ENCODE measurements at places on chromosomes 5 and 9.

DNA sequence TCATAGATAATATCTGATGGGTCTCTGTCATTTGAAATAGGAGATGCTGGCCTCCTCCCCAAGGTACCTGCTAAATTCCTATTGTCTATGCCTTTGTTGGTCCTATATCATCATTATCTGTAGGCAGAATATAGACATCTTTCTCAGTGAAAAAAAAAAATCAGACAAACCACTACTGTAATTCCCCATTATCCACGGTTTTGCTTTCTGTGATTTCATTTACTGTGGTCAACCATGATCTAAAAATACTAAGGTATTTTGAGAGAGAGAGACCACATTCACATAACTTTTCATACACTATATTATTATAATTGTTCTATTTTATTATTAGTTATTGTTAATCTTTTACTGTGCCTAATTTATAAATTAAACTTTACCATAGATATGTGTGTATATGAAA, 122.5 kb downstream of the INVS start:
- no peak for DNase-seq

- no peak for DNase-seq
Observed at GRCh38 chr9:134360897-134361296, 34.6 kb downstream of the RXRA start.

DNA sequence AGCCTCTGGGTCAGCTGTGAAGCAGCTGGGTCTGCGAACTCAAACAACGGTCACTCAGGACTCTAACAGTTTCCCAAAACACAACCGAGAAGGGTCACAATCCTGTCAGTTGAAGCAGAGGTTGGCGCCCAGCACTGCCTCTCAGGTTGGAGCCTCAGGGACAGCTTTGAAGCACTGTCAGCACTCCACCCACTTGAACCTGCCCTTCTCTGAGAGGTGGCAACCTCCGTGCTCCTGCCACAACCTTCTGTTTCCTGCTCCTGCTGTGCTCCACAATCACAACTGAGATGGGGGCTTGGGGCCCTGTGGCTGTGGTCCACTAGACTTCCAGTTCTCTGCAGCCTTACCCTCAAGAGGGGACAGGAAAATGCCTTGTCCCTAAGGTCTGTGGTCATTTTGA, 21.7 kb upstream of the LCP2 start:
- DNase-seq = no peak

DNA sequence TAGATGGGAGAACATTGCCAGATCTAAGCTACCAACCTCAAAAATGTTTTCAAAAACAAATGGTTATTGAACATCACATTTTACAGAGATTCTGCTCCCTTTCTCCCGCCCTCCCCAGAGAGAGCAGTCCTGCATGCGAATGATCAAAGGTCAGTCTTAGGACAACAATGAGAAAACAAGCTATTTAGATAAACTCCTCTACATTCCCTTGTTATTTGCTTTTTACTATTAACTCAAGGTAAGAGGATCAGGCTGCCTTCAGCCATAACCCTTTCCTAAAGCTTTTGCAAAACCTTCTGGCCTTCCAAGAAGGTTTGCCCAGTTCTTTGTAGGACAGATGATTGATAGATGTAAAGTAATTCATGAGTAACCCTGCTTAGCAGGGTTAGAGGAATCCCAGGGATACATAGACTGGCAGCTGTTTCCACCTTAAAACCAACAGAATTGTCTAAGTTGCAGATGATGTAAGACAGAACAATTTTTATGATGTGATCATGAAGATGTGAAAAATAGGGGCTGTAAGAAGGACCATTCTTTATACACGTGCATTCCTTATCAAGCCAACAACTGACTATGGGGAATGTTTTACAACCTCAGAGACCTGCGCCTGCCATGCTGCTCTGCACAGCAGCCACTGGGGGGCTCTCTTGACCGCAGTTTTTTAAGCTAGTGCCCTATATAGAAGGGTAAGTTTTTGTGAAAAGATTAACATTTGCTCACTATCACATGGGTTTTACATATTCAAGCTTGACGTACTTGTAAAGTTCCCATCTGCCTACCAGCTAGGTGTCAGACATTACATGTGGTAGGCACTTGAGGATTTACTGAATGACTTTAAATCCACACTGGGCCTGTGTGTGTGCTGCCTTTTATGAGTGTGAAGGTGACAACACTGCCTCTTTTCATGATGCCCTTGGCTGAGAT, 2.3 kb upstream of the ZNF782 start:
- DNase-seq = peak; percentile 88

DNA sequence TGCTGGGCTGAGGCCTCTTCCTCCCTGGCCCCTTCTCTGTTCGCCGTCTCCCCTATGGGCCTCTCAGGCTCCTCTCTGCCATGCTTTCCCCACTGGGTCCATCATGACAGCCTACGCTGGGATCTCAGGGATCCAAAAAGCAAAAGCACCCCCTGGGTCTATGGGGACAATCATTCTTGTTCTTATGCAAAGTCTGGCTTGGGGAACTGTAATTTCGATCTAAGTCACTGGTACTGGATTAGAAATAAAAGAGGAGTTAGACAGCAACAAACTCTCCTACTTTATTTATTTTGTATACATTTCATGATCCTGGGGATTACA, 86.6 kb downstream of the SLC38A9 start:
- DNase-seq = no peak

- no peak for DNase-seq
Observed at GRCh38 chr5:57324861-57325260, 151.0 kb downstream of the GPBP1 start.

- DNase-seq = no peak
Observed at GRCh38 chr5:127609011-127609410, 39.9 kb upstream of the CTXN3 start.

- DNase-seq = no peak
Observed at GRCh38 chr9:752681-753200, 88.8 kb upstream of the DMRT1 start.

GRCh38 chr5:74095871-74096270, 469.9 kb downstream of the ARHGEF28 start:
- no peak for DNase-seq

- peak; percentile 14 for DNase-seq
Observed at GRCh38 chr5:117590944-117591343, 1016.3 kb upstream of the SEMA6A start.

- DNase-seq = no peak
Observed at GRCh38 chr9:19022206-19022605, 10.8 kb downstream of the SAXO1 start.

DNA sequence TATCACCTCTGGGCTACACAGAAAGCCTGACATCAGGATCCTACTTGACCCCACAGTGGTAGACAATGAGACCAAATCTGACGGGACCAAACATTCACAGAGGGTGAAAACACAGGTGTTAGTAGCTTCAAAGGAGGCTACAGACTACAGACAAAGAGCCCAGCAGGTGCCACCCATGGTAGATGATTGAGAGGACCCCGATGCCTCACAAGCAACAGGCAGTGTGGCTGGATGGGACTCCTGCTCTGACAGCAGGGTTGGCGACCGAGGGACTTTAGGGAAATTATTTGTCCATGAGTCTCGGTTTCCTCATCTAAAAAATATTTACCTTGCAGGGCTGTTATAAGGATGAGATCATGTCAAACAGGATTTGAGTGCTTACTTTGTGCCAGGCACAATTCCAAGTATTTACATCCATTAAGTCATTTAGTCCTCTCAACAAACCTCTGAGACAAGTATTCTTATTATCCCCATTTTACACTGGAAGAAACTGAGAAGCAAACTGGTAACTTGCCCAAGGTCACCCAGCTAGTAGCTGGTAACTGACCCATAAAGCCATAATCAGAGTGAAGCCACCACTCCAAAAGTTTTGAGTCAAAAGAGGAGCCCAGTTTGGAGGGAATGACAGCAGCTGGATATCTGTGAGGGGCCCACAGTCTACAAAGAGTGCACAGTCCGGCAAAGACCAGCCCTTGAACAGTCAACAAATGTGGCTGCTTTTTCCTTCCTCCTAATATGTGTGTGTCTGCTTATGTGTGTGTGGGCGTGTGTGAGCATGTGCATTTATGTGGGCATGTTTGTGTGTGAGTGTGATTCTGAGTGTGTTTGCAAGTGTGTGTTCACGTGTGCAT, 502.0 kb downstream of the BNC2 start:
- no peak for DNase-seq

DNA sequence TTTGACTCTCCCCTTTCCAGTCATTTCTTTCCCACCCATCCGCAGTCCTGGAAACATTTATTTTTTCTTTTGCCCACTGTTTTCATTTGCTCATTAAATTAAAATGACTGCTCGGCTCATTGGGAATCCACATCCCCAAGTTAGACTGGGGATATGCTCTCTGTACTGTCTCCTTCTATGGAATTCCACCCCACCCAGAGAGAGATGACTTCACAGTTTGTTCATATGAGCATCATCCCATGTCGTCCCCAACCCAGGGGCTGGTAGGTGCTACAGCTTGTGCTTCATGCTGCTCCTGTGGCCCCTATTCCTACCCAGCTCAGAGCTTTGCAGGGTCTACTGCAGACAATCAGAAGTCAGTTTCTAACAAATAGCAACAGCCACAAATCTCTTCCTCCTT, 16.5 kb upstream of the RARS1 start:
- no peak for DNase-seq

GRCh38 chr5:157989296-157989695, 130.4 kb upstream of the CLINT1 start:
- no peak for DNase-seq

- peak; percentile 49 for DNase-seq
Observed at GRCh38 chr5:55453211-55453610, 81.6 kb downstream of the PLPP1 start.

GRCh38 chr5:113435575-113435974, 786 bp upstream of the TSSK1B start:
- DNase-seq = no peak

DNA sequence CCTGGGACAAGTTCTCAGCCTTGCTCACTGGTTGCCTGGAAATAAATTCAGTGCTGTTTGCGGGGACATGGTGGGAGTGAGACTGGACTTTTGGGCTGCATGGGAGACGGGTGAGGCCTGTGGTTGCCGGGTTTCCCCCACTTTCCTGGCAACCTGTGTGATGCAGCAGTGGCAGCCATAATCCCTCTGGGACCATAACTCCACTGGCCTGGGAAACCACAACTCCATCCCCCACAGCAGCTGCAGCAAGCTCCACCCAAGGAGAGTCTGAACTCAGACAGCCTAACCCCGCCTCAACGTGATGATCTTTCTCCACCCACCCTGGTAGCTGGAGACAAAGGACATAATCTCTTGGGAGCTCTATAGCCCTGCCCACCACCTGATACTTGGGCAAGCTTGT, 349.9 kb downstream of the PIK3R1 start:
- no peak for DNase-seq

- DNase-seq = no peak
Observed at GRCh38 chr5:8961219-8961618, 584.7 kb downstream of the SEMA5A start.

DNA sequence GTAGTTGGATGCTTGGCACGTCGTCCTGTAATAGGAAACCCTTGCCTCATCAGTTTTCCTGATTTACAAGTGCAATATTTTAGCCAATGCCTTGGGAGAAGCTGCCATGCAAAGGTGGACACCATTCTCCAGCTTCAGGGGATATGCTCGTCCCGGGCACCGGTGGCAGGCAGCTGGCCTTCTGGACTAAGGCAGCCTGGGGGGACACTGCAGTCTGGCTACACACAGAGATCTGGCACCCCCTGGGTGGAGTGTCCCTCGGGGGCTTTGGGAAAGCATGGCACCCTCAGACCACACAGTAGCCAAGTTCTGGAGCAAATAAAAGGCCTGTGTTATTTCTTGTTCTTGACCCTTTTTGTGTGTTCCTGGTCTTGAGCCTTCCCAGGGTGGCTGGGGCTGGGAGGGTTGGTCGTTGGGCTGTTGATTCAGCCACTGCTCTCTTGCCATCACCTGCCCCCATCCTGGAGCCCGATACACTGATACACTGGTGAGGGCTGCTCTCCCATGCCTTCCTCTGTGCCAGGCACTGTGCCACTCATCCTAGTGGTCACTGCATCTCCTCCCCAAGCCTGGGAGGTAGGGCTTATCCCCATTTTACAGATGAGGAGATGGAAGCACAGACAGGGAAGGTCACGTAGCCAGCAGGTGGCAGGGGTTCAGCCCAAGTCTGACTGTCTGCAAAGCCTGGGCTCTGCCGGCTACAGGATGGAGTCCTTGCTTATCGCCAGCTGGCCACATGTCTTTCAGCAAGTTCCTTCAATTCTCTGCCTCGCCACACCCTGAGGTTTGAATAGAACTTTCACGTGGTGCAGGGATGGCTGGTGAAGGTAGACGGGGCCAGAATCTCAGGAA, 134.1 kb downstream of the RGS3 start:
- DNase-seq = no peak

- DNase-seq = no peak
Observed at GRCh38 chr5:43663916-43664315, 60.9 kb downstream of the NNT start.

- DNase-seq = peak; percentile 70
Observed at GRCh38 chr9:70421272-70422180, 7.1 kb upstream of the KLF9 start.

DNA sequence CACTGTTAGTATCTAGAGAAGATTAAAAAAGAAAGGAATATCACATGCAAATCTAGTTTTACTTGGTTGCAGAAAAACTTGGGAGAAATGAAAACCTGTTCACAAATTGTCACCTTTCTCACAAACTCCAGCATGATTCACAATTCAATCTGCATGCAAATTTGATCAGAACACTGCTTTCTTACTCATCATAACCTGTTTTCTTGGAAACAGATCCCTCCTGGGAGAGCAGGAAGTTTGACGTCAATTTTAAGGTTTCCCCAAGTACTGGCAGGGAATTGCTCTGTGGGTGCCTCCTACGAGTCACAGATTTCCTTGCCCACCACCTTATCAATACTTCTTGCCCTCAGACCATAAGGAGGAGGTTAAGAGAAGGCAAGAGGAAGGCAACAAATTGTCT, 30.2 kb upstream of the HTR4 start:
- DNase-seq = no peak

DNA sequence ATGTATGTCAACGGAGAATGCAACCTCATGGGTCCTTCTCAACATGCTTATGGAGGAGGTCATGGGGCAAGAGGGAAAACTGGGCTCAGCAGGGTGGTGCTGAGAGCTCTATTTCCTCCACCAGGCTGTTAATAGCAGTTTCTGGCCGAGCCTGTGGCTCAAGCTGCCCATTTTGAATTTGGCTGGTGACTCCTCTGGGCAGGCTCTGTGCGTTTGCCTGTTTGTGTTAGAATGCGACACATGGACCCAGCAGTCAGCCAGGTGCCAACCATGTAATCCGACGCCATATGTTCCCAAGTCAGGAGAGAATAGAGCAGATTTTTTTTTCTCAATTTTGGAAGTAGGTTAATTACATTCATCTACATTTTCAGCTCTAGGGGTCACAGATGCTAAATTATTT, 387.7 kb upstream of the CLINT1 start:
- DNase-seq = no peak

DNA sequence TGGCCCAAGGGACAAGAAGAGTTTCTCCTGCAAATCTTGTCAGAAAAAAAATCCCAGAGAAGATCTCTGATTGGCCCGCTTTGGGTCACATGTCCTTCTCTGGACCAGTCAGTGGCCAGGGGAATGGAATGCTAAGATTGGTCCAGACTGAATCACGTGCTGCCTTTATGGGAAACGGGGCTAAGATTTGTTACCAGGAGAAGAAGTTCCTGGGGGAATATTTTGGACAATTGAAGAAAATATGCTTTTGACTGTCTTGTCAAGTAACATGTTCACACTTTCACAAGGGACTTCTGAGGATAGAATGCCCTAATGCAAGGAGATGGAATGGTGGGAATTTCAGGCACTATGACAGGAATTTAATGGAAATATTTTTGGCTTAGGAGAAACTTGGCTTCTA, 74.1 kb upstream of the SH3PXD2B start:
- DNase-seq = no peak

GRCh38 chr9:7478646-7479045, 320.9 kb downstream of the DMAC1 start:
- DNase-seq = no peak

- peak; percentile 59 for DNase-seq
Observed at GRCh38 chr9:137077010-137077747, at the start of gene UAP1L1. TSS of gene UAP1L1 (plus strand) at chr9:137077517. CDS start at chr9:137077533, 16 bp downstream.

Measured in pons (tissue), 1 donor.